CD14-positive monocyte (primary cell): ENCODE measurements at places on chromosomes 2 and 18. TPM values are rescaled to one million over a fixed set of nuclear protein-coding genes. Genes with fewer than 3 reads are reported as not detected.

The CTAGE1 gene
- not detected in 2 replicates for polyA plus RNA-seq

DNA sequence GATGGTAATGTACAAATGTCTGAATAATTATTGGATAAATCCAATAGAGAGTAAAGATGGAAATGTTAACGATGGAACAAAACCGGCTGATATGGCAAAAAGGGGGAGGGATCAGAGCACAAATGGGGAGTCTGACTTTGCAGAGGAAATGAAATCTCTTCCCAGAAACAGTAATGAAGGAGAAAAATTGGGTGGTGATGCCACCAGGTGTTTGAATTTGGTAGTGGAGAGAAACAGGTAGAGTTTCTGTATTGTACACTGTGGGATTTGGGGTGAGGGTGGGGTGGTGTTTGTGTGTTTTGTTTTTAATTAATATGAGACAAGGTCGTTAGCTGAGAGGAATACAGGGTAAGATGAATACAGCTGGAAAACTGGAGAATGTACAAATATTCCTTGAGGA lies 20.4 kb upstream of the XDH start:
- no peaks in the 10 kb centered on the region for H3K27me3 ChIP-seq
- no peak overlapping the region for H3K4me3 ChIP-seq
- no peaks in the 10 kb centered on the region for H3K36me3 ChIP-seq

GRCh38 chr2:112701052-112701451 lies 19.8 kb upstream of the NT5DC4 start:
- DNase-seq = peak; percentile 80
- H3K27ac ChIP-seq = peak overlapping the region; percentile 91
- H3K4me3 ChIP-seq = peak overlapping the region; percentile 48
- no peaks in the 10 kb centered on the region for H3K27me3 ChIP-seq

- peaks cover 3% of the 10 kb centered on the region for H3K4me1 ChIP-seq
- no peaks in the 10 kb centered on the region for H3K27me3 ChIP-seq
- H3K27ac ChIP-seq = no peak overlapping the region
- no peaks in the 10 kb centered on the region for H3K36me3 ChIP-seq
Observed at GRCh38 chr2:102585847-102586404, 33.4 kb upstream of the SLC9A2 start.

The STK36 gene
- polyA plus RNA-seq = 20.1 and 36.2 TPM in 2 replicates

The FAM124B gene
- polyA plus RNA-seq = 2.0 TPM

The CHST9 gene
- not detected for polyA plus RNA-seq

- peaks cover 22% of the 10 kb centered on the region for H3K27me3 ChIP-seq
- DNase-seq = peak; percentile 25
- H3K4me1 ChIP-seq = no peaks in the 10 kb centered on the region
- H3K36me3 ChIP-seq = no peaks in the 10 kb centered on the region
- no peak overlapping the region for H3K27ac ChIP-seq
Observed at GRCh38 chr2:219323434-219323833, 9.1 kb downstream of the RESP18 start.

The ALK gene
- polyA plus RNA-seq = not detected in 2 replicates

DNA sequence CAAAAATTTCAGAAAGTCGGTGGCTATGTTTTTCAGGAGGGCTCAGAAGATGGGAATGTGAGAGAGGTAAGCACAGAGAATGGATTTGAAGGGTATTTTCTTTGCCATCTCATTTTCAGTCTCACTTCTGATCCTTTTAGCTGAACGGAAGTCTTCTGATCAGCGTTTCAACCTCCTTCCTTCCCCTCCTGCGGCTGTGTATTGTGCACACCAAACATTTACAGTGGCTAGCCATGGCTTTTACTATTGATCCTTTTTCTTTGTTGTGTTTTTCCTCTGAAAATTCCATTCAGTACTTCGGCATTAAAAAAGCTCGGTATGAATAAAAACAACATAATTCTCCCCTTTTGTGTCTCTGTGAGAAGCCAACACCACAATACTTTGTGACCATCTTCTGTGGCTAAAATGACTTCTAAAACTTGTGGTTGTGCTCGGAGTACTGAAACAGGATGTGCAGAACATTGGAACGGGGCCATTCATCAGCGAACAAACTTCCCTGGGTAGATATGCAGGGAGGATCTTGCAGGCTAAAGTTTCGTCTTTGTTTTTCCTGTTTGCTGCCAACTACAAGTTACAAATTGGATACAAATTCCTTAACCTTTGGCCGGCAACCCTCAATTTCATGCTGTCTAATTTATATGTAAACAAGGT lies 260.8 kb upstream of the FAM98A start:
- no peak overlapping the region for H3K4me3 ChIP-seq
- H3K36me3 ChIP-seq = no peaks in the 10 kb centered on the region
- no peak overlapping the region for H3K27ac ChIP-seq
- H3K27me3 ChIP-seq = no peaks in the 10 kb centered on the region
- no peaks in the 10 kb centered on the region for H3K4me1 ChIP-seq
